ENCODE measurements at places on chromosomes 5 and 9. TPM values are rescaled to one million over a fixed set of nuclear protein-coding genes. Genes with fewer than 3 reads are reported as not detected.

The PCDHAC1 gene
- 0.52 TPM for polyA plus RNA-seq

The CTXN3 gene
- not detected for polyA plus RNA-seq

The CARD6 gene
- 2.5 TPM for polyA plus RNA-seq

GRCh38 chr5:14286007-14286406 is 142.9 kb downstream of the TRIO start:
- no peak for DNase-seq

- DNase-seq = no peak
Observed at GRCh38 chr9:36125062-36125855, 11.3 kb upstream of the GLIPR2 start.

DNA sequence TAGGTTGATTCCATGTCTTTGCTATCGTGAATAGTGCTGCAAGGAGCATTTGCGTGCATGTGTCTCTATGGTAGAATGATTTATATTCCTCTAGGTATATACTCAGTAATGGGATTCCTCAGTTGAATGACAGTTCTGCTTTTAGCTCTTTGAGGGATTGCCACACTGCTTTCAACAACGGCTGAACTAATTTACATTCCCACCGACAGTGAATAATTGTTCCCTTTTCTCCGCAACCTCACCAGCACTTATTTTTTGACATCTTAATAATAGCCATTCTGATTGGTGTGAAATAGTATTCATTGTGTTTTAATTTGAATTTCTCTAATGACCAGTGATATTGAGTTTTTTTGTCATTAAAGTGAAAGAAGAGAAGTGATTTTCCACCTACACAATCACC is 18.5 kb downstream of the IFNA5 start:
- no peak for DNase-seq

GRCh38 chr5:157575381-157576020 is at the start of gene ADAM19:
TSS of gene ADAM19 (minus strand) at chr5:157575775. CDS start at chr5:157575696, 79 bp downstream.
- DNase-seq = peak; percentile 42

- DNase-seq = no peak
Observed at GRCh38 chr9:109108318-109108717, 11.4 kb downstream of the TMEM245 start.

Measured in left renal pelvis (tissue), 4 donors.